ENCODE measurements at places on chromosomes 16 and 17. TPM values are rescaled to one million over a fixed set of nuclear protein-coding genes. Genes with fewer than 3 reads are reported as not detected.

DNA sequence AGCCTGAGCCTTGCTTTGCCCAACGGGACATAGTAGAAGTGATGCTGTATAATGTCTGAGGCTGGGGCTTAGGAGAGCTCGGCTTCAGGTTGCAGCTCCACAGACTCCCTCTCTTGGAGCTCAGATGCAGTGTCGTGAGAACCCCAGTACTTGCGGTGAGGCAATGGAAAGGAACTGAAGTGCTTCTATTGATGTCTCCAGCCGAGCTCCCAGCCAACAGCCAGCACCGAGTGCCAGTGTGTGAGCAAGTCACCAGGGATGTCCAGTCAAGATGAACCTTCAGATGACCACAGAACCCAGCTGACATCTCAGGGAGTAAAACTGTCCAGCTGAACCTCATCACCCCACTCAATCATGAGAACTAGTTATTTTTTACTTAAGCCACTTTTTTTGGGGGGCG, 268.1 kb downstream of the IRF8 start:
- DNase-seq, result no peak

DNA sequence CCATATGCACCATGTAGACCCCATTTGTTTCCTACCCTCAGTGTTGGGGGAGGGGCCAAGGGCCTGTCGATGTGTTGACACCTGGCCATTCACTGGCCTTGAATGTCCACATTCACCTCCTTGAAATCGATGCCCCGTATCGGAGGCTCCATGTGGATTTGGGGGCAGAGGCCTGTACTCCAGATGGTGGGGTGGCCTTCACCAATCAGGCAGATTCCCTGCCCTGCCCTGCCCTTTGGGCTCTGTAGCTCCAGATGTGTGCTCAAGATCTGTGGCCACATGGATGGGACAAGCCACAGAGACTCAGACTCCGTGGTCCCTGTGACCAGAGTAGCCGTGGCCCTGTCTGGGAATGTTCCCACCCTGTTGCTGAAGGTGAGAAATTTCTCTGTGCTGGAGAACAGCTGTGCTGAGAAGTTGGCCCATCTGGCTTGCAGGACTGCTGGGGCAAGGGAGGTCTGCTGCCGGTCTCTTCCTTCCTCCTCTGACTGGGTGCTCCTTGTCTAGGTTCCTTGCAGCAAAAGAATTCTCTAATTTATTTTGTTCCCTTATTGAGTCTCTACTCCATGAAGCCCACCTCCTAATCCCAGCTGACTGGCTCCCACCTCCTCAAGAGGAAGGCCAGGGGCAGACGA, 221.3 kb downstream of the SEC14L1 start:
- DNase-seq, result no peak

TLCD3B gene
- 4.6 TPM for total RNA-seq

ASPHD1 gene
- total RNA-seq, result not detected

DNA sequence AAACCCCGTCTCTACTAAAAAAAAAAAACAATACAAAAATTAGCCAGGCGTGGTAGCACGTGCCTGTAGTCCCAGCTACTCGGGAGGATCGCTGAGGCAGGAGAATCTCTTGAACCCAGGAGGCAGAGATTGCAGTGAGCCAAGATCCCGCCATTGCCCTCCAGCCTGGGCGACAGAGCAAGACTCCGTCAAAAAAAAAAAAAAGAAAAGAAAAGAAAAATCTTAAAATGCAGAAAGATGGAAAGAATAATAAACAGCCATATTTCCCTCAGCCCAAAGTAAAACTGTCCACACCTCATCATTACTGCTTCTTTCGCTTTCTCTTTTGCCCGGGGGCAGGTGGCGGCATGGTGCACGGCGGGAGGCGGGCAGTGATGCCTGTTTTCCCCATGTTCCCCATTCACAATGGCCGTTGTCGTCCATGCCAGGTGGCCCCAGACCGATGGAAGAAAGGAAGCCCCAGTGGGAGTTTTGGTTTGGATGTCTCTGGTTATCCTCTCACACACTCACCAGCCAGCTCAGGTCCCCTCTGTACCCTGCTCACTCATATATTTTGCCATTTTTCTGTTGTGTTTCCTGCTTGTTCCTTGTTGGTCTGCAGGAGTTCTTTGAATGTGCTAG, 37.0 kb upstream of the PEMT start:
- DNase-seq, result peak; percentile 68

GRCh38 chr16:83147244-83147643, 520.5 kb downstream of the CDH13 start:
- no peak for DNase-seq
